Activated CD4-positive, alpha-beta T cell treated with anti-CD3 and anti-CD28 coated beads, Interleukin-2, amount 50 U/mL, for 24 hours (primary cell): ENCODE measurements at places on chromosomes 3 and 15.

GRCh38 chr15:48647962-48648361 lies 2.5 kb upstream of the FBN1 start:
- no peak for DNase-seq

DNA sequence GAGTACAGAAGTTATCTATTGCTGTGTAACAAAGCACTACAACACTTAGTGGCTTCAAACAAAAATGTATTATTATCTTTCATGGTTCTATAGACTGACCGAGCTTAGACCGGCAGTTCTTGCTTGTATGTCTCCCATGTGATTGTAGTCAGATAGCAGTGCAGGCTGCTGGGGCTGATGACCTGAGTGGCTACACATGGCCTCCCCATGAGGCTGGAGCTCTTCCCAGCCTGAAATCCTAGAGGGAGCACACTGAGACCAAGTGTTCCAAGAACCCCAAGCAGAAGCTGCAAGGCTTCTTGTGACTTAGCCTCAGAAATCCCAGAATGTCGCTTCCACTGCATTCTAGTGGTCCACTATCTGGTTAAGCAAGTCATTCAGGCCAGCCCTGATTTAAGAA lies 141.2 kb upstream of the TLE3 start:
- DNase-seq: no peak

DNA sequence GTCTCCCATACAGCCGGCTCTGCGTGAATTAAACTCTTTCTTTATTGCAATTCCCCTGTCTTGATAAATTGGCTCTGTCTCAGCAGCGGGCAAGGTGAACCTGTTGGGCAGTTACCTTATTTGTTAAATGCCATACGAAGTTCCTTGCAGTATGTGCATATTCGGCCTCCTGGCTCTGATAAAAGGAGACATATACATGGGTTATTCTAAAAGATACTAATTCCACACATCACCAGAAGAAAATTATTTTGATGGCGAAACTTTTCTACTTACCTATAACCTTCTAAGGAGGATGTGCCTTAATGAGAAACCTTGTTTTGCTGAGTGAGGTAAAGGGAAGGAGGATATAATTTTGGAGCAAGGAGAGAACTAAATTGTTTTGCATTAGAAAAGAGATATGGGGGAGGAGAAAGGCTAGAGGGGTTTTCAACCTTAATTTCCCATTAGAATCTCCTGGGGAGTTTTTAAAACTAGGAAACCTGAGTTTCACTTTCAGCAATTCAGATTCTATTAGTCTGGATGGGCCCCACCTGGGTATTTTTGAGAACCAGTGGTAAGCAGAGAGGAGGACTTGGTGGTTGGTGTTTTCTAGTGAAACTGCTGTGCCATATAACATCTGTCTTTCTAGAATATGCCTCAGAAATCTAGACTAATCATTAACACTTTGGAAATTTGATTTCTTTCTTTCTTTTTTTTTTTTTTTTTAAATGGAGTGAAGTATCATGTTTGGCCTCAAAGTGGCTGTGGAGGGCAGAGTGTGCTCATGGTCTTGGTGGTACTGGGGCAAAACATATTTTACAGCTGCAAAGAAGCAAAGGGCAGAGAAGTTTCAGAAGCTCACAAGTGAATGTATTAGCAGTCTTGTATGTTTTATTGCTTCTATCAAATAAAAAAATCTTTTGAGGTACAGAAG lies 23.0 kb downstream of the NANOGP8 start:
- DNase-seq: no peak

- DNase-seq: no peak
Measured at GRCh38 chr3:39079530-39079929, 27.7 kb downstream of the WDR48 start.
